ENCODE measurements at places on chromosomes 12 and 14.

GRCh38 chr14:20179218-20179617 lies 11.5 kb upstream of the OR11G2 start:
- no peak for DNase-seq

DNA sequence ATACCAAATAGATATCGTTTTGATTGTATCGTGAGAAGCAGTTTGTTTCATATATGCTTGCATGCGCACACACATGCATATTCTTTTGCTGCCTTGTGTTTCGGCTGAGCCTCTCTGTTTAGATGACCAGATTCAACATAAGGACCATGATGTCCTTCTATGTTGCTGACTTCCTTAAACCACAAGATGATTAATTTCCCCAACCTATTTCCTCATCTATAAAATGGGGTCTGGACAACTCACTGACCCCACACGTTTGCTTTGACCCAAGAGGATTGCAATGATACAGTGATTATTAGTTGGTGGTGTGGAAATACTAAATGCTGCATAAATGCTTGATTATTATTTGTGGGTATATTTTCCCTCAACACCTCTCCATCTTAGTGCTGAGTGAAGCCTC lies 16.8 kb upstream of the FOS start:
- no peak for DNase-seq

DNA sequence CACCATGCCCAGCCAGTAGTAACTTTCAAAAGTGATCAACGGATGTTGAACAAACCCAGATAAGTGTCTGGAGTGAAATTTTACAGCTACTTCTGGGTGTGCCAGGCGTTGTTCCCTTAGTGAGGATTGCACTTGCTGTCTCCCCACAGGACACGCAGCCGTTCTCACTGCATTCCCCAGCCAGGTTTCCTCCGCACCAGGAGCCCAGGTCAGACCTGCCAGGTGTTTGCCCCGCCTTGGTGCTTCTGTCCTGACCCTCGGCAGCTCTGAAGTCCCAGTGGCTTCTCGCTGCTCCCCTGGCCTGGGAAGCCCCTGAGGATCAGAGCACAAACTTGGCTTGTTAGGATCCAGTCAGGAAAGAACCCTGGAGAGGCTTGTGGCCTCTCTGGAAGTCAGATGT lies 36.2 kb downstream of the MMAB start:
- DNase-seq = no peak

GRCh38 chr14:62234849-62235248 lies 472.6 kb downstream of the SNAPC1 start:
- DNase-seq = no peak

GRCh38 chr12:122984612-122985337 lies 4.3 kb downstream of the ARL6IP4 start:
- no peak for DNase-seq

- DNase-seq = no peak
Observed at GRCh38 chr12:89225808-89226411, 126.4 kb downstream of the DUSP6 start.

DNA sequence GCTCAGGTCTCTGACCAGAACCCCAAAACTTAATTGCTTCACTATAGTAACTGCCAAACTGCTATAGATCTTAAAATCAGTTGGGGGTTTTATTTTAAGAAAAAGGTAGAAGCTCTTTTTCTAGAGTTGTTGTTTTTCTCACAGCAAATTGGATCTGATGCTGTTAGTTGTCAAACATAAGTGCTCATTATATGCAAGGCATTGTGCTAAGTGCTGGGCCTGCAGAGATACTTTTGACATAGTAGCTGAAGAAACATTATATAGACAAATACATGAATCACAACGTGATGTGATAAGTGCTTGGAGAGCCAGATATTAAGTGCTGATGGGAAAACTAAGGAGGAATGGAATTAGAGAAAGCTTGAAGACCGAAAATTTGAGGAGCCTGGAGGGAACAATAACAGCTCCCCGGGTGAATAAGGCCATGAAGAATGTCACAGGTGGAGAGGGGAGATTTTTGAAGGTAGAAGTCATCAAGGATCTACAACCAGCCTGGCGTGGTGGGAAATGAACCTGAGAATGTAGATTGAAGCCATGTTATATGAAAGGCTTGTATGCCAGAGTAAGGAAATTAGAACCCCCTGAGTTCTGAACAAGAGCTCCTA lies 126.5 kb downstream of the DYRK2 start:
- no peak for DNase-seq

DNA sequence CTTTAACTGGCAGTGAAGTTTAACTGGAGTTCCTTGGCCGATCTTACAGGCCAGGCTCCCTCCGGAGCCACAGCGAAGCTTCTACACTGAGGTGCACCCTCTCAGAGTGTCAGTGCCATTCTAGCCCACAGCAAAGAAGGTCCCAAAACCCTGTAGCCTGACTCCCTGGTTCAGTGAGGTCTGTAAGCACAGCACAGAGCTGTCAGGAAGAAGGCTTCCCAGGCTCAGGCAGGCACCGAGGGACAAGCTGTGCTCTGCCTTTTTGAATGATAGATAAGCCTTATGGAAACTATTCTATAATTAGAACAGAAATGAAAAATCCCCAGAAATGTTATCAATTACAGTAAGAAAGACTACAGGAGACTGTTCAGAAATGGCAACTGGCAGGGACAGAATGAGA lies 40.2 kb downstream of the MOK start:
- no peak for DNase-seq

DNA sequence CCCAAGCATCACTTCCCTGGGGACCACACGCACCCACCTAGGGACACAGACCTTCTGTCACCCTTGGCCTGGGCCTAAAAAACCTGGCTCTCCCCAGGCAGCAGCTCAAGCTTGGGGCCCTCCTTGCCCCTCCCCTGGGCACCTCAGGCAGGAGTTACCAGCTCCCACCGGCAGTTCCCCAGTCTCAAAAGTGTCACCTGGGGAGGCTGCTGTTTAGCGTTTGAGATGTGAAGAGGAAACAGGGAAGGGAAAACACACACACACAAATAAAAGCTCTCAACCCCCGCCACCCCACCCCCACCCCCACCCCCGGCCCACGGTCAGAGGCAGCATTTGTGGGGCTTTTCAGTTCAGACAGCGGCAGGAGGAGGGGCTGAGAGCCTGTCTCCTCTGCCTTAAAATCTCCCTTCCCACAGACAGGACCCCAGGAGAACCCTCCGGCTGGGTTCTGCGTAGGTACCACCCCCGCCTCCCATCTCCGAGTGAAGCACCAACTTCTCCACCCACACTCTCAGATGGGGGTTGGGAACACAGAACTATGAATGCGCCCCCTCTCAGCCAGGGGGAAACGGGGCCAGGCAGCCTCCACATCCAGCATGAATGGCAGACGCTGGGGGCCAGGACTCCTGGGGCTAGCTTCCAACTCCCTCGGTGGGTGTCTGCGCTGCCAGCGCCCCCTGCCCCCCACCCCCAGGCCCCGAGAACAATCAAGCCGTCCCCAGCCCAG lies 3.0 kb downstream of the NCOR2 start:
- no peak for DNase-seq

DNA sequence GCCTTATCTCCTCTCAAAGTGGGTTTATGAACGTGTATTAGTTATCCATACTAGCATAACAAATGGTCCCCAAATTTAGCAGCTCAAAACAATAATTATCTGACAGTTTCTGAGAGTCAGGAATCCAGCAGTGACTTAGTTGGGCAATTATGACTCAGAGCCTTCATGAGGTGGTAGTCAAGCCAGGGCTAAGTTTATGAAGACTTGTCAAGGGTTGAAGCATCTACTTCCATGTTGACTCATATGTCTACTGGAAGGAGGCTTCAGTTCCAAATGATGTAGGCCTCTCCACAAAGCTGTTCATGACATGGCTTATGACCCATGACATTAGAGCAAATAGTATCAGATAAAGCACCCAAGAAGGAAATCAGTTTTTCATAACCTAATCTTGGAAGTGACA lies 73.2 kb downstream of the IPO8 start:
- peak; percentile 11 for DNase-seq

DNA sequence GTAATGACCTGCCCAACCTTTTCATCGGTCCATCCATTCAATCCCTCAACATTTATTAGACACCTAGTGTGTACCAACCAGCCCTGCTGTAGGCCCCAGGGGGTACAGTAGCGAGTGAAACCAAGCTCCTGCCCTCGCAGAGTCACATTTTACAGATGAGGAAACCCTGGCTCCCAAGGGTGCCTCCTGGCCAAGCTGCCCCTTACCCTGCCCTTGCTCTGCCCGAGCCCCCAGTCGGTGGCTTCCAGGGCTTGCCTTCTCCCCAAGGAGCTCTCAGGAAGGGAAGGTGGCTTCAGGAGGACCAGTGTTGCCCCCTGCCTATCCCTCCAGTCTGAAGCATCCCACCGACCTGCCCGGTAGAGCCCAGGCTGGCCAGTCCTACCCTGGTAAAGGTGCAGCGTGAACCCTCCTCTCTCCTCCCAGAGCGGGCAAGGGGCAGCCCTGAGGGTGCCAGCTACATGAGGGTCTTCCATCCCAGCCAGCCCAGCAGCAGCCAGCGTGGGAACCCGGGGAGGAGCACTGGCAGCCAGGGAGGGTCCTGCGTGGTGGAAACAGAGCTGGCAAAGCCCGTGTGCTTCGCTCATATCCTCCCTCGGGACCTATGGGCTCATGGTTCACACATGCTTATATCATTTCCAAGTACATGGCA lies 670 bp upstream of the BEGAIN start:
- DNase-seq = no peak

- peak; percentile 53 for DNase-seq
Observed at GRCh38 chr12:111068290-111068689, 147.9 kb upstream of the MYL2 start.

GRCh38 chr14:104087981-104088850 lies 2.7 kb downstream of the ASPG start:
- no peak for DNase-seq

DNA sequence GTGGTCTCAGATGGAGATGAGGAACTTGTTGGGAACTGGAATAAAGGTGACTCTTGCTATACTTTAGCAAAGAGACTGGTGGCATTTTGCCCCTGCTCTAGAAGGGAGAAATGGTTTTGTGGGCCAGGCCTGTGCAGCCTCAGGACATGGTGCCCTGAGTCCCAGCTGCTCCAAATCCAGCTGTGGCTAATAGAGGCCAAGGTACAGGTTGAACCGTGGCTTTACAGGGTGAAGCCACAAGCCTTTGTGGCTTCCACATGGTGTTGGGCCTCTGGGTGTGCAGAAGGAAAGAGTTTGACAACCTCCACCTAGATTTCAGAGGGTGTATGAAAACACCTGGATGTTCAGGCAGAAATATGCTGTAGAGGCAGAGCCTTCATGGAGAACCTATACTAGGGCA lies 586.0 kb downstream of the FLRT2 start:
- DNase-seq = no peak

DNA sequence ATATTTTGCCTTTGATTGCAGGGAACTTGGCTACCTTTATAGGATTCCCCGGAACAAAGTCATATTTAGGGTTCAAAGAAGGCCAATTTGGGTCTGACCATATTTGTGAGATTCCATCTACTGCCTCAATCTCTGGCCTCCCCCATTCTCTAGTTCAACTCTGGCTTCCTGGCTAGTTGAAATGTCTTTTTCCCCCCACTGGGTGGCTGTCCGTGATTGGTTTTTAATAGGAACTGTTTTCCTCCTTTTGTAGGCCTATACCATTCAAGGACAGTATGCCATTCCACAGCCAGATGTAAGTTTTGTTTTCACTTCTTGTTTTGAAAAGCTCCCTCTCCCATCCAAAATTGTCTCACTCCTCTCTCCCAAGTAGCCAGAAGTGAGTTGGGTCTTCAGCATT lies 13.8 kb downstream of the PCBP2 start:
- DNase-seq = no peak

- no peak for DNase-seq
Observed at GRCh38 chr12:112357214-112357613, 25.0 kb downstream of the HECTD4 start.

DNA sequence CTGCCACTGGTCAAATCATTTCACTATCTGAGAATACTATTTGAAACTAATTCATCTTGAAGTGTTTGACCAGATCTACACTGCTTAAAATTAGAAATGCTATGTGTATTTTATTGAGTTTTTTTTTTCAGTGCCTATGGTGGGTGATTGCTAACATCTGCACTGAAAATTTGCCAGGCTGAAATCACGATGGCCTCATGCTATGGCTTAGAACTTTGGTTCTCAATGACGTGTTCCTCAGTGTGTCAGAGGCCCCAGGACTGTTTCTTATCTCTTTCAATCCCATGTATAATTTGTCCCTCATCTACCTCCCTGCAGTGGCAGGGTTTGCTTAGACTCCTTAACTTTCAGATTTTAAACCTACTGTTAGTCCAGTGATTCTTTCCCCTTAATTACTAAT lies 36.2 kb upstream of the NKX2-8 start:
- DNase-seq = no peak

GRCh38 chr14:105876158-105876557 lies 349.8 kb downstream of the TMEM121 start:
- DNase-seq = no peak

GRCh38 chr12:93273834-93274564 lies 103.7 kb upstream of the NUDT4 start:
- DNase-seq = no peak

DNA sequence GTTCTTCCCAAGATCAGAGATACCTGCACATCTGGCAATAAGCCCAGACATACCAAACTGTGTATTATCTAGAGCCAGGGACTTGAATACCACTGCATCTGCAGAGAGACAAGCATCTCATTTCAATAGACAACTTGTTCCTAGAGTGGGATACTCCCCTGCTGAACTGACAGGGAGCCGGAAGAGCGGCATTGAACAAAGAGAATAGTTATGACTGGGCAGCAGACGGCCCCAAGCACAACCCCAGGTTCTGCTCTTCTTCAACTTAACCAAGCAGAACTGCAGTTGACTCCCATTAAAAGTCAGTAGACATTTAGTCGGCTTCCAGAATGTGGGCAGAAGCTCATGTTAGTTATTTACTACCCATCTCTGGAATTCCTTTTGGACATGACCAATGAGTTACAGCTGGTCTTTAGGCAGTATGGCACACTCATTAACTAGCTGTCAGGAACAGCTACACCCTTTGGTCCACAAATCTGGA lies 112.9 kb downstream of the HMGA2 start:
- no peak for DNase-seq

DNA sequence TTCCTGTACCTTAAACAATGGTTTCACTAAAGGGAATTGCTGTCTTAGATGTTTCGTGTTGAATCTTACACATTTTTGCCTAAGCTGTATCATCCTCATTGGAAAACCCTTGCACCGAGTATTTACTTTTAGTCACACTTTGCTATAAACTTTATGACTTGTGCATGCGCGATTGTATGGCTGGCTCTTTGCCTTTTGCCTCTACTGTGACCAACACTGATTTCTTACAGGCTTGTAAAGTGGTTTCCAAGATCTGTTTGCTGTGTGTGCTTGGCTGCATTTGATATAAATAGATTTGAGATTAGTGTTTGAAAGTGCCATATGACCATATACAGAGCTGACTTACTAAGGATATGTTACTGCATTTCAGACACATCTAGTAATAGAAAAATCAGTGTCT lies 40.5 kb downstream of the RASSF3 start:
- no peak for DNase-seq

- no peak for DNase-seq
Observed at GRCh38 chr14:89681086-89682018, 264.3 kb upstream of the FOXN3 start.
